ENCODE measurements at places on chromosomes 13 and 19. TPM values are rescaled to one million over a fixed set of nuclear protein-coding genes. Genes with fewer than 3 reads are reported as not detected.

ATP7B gene
- 10.8 TPM for total RNA-seq

DNA sequence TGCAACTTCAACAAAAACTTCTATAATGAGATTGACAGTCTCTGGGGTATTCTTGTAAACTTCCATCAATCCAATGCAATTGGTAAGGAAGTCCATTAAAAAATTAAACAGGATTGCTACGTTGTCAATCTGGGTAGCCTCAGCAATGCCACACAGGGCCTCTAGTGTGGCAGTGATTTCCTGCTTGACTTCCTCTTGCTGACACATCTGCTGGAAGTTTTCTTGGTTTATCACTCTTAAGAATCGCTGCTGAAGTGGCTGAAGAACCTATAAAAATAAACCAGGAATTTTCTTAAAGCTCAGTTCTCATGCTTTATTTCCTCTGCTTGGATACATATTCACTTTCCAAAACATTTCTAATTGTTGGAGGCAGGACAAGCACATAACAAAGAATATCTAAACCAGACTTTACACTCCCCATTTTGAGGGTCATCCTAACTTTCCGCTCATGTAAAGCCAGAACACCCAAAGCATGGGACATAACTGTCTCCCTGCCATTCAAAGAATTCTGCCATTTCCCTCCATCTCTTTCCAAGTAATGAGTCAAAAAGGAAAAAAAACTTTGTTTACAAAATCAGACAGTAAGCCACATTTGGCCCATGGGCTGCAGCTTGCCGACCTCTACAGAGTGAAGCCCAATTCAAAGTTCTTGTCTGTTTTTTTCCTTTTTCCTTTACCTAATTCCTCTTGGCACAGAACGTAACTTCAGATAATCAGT, 23.2 kb upstream of the EEF1AKMT1 start:
- DNase-seq = no peak

DNA sequence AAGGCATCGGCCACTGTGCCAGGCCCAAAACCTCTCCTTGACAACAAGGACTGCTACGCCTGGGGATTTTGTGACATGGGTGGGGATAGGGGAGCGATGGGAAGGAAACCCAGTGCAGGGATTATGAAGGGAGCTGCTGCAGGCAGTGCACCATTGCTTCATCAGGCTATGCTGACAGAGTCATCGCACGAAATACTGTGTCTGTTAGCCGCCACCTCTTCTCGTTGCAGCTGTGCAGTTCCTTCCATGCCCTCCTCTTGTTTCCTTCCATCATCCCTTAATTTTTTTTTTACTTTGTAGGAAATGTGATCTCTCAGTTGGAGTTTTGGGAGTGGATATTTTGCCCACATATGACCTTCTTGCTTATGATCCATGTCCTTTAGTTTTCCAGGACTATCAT, 178.7 kb downstream of the RFC3 start:
- no peak for DNase-seq

- no peak for DNase-seq
Observed at GRCh38 chr19:14066134-14066533, 4.3 kb upstream of the PALM3 start.

- DNase-seq = no peak
Observed at GRCh38 chr13:106626473-106626872, 58.5 kb upstream of the ARGLU1 start.
